NCI-H1930 (cell line): ENCODE measurements at places on chromosomes 7 and 10.

- no peak for DNase-seq
Observed at GRCh38 chr7:42025635-42026375, 211.2 kb downstream of the GLI3 start.

DNA sequence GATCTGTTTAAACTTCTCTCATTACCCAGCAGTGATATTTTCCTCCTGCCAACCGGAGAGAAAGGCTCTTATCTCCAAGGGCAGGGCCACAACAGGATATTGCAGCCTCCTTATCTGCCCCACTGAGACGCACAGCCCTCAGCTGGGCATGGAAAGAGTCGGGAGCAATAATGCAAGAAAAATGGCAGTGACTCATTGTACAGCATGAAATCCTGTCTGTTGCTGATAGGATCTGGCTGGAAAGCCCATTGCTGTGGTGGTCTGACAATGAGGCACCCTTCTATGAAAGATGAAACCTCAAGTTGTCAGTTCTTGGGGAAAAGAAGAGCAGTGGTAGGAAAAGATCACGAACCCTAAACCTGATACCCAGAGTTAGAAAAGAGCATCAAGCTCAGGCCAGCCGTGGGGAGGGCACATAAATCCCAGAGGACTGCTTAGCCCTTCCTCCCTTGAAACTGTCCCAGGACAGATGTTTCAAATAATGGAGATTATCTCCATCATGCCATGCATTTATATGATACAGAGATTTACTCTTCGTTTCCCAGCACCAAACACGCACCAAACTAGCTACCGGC is 47.0 kb upstream of the FIGNL1 start:
- no peak for DNase-seq

DNA sequence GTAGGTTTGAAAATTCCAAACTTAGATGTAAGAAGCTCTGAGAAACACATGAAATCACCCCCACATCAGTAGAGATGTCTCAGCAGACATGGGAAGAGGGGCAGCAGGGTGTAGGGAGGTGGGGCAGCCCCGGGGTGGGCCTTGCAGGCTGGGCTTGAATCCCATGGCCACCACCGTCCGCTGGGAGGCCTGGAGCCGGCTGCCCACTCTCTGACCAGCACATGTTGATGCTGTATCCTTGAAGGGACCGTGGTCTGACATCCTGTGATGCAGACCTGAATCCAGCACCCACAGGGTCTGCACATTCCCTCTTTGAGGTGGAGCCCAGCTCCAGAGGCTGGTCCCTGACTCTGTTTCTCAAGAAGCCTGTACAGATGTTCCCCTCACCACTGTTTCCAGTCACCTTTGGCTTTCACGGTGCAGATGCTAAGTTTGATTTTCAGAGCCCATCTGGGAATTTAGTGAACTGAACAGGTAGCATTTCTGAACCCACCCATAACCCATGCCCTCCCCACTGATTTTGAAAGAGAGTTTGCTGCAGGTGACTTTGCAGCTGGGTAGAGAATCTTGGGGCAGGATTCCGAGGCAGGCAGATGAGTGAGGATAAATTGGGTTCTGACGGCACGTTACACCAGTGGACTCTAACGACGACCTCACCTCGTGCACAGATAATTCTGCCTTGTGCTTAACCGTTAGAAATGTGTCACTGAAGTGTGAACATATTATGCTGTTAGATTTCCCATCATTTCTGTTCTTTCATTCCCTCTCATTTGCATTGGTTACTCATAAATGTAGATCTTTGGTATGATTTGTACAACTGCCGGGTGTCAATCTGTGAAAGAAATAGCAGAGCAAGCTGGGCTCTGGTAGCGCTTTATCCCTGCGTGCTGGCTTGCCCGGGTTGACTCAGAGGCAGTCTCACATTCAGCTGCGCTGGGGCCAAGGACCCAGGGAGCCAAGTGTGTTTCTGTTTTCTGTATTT is 45.7 kb downstream of the IKZF1 start:
- no peak for DNase-seq

DNA sequence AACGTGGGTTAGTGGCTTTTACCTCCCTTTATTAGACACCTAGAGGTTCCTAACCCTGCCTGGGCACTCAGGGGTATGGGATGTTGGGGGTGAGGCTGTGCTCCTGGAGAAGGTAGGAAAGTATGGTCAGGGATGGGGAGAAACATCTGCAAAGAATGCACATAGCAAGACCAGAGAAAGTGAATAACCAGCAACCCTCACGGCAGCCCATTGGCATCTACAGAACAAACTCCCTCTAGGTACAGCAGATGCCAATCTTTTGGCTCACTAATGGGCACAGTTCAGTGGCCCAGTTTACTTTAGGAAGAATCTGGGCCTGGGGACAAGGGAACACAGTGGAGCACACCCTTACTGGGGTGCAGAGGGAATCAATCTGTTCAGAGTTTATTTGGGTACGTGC is 143.9 kb downstream of the JAZF1 start:
- DNase-seq: no peak

DNA sequence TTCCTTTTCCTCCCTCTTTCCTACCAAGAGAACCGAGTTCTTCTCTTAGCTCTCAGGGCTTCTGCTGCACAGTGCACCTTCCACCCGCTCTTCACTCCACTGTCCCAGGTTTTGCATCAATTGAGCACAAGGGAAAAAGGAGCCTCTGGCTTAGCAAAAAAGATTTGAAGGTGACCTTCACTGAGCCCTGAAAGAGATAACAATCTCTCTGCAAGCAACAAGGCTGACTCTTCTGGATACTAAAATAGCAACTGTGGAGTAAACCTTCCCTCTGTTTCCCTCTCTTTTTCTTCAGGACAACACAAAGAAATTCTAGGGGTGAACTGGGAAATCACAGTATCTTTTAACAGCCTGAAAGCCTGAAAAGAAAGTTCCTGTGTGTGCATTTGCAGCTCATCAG is 354.7 kb upstream of the PODXL start:
- no peak for DNase-seq

DNA sequence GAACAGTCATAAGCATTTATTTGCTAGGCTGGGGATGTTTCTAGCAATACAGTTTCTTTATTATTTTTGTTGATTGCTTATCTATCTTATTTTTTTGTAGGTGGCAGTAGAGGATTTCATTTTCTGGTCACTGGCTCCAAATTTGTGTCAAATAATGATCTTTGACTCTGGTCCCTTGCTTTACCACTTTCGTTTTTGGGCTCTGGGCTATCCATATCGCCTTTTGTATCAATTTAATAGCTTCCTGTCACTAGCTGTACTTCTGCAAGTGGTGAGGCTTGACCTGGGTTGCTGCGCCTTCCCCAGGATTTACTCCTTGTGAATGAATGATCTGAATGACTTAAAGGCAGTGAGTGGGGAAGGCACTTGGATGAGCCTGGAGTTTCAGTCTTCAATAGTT is 48.4 kb downstream of the MDFIC start:
- DNase-seq: no peak

DNA sequence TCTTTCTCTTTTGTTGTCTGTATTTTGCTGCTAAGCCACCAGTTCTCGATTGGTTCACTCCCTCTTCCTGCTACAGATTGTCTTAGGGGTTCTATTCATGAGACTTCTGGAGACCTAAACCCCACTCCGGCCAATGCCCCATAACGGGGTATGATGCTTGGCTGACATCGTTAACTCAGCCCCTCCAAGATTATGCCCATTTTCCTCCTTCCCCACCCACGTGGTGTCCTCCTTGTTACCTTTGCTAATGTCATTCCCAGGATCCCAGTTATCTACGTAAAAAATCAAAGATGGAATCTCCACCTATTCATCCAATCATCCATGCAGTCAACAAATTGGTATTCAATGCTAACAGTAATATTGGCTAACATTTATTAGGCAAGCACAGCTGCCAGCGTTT is 228.3 kb downstream of the CAMK1D start:
- no peak for DNase-seq

- no peak for DNase-seq
Observed at GRCh38 chr7:46948716-46949115, 633.2 kb downstream of the TNS3 start.

DNA sequence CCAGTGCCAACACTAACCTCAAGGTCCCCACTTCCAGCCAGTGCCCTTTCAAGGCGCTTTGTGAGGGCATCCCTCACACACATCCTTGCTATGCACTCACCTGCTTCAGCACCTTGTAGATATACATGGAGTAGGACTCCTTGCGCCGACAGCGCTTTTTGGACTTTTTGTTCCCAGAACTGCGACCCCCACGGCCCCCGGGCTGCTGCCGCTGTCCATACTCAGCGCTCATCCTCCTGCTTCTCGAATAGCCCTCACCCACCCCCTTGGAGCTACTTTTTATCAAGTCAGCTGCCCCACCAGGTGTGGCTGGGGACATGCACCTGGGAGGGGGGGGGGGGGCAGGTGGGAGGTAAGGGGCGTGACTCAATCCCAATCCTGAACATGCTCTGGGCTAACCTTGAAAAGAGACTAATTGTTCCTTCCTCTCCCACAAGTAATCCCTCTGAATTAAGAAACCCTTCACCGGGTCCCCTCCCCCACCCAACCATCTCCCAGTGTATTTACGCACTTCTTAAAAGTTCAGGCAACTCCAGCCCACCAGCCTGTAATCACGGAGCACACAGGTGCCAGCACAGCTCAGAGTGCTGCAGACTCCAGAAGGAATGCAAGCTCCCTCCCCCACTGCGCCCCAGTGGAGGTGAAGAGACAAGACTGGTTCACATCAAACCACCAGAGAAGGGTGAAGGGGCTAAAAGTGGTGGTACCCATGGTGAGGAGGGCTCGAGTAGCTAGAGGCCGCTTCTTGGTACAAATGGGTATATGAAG is at the start of gene H2BK1:
Gene H2BK1, minus strand, starts transcription at position 402 of the 768 bp plus-strand sequence. Its CDS starts 170 bp downstream, at position 232.
- DNase-seq: no peak

- DNase-seq: no peak
Observed at GRCh38 chr10:72316748-72317435, 37.8 kb downstream of the DNAJB12 start.

DNA sequence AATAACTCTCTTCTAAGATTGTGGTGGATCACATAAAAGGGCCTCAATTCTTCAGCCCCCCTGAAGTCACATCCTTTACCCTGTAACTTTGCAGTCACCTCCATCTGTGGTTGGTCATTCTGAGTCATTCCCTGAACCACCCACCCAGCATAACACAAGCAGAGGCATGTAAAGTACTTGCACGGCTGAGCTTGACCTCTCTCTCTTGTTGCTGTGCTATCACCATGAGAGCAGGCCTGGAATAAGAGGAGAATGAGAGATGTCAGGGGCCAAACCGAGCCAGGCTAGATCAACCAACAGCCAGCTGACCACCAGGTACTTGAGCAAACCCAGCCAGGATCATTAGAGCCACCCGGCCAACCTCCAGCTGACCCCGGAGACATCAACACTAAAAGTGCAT is 13.5 kb upstream of the STK17A start:
- DNase-seq: no peak

DNA sequence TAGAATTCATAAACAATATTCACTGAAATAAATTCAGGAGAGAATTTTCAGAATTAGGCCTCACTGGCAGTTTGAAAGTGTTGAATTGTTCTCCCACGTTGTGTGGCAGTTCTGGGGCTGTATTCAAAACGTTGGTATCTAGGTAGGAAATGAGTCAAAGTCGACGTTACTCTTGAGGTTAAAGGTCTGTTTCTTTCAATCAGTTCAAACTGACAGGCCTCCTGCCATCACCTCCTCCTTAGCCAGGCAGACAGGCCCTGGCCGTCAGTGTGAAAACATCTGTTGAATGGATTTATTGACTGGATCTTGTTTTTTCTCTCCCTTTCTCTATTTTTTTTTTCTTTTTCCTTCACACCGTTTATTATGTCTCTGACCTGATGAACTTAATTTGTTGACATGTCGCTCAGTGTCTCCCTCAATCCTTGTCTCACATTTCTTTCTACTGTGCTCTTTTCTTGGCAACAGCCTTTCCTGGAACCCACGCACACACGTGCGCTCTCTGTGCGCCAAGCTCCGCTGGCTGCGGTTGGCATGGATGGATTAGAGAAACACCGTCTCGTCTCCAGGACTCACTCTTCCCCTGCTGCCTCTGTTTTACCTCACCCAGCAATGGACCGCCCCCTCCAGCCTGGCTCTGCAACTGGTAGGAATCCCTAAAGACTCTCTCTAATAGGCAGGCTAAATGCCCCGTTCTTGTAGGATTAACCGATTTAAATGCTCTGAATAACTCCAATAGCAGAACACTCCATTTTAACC is 231.7 kb downstream of the HDAC9 start:
- no peak for DNase-seq

DNA sequence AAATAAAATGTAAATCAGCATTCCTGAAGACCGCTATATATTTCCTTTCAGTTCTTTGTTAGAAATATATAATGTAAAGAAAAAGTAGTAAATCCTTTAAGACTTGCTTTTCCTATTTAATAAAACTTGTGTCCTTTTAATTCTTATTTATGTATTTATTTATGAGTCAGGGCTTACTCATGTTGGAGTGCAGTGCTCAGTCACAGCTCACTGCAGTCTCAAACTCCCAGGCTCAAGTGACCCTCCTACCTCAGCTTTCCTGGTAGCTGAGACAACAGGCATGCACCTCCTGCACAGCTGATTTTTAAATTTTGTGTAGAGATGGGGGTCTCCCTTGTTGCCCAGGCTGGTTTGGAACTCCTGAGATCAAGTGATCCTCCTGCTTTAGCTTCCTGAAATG is 724.5 kb downstream of the ANKRD7 start:
- no peak for DNase-seq
